Fibroblast of the conjunctiva (primary cell): ENCODE measurements at places on chromosomes 5 and 9.

GRCh38 chr5:179238628-179238970, 106.7 kb downstream of the ADAMTS2 start:
- no peak for DNase-seq

DNA sequence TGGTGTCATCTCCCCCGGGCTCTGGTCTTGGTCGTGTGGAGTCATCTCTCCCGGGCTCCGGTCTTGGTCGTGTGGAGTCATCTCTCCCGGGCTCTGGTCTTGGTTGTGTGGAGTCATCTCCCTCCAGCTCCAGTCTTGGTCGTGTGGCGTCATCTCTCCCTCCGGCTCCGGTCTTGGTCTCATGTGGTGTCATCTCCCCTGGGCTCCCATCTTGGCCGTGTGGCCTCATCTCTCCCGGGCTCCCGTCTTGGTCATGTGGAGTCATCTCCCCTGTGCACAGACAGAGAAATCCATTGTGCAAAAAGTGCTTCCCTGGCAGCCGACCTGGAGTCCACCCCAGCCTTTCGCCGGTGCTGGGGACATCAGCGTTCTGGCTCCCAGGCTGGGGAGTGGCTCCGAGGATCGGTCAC, 91.1 kb upstream of the CACNA1B start:
- DNase-seq: no peak

GRCh38 chr5:92401492-92401891, 1018.4 kb upstream of the ARRDC3 start:
- peak; percentile 27 for DNase-seq

DNA sequence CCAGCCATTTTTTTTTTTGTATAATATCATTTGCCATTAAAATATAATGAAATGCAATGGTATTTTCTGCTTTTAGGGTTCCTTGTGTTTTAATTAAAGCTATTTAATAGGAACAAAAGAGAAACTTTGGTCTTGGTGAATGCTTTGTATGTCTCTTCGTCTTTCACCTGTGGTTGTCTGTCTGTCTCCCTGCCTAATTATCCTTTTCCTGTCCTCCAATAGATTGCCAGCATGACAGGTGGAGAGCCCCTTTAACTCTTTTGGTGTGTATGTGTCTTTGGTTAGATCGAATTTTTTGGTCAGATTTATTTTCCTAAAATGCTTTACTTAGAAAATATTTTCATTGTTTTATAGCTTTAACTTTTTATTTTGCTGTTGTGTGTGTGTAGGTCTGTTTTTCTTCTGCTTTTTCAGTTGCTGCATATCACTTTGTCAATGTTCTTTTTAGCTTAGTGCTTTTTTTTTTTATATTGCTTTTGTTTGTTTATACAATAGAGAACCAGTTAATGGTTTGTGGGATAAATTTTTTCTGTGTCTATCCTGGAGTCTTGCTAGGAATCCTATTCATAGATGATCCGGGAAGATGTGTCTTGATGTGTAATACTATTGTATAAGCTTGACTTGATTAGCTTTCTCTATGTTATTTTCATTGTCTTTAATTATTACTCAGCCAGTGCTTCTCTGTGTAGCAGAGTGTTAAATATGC, 8.6 kb downstream of the CHMP5 start:
- no peak for DNase-seq

- peak; percentile 42 for DNase-seq
These were observed 278.6 kb downstream of the SPOCK1 start for GRCh38 chr5:137220523-137220927.

GRCh38 chr5:141623186-141623585, 4.4 kb upstream of the DIAPH1 start:
- DNase-seq: no peak

DNA sequence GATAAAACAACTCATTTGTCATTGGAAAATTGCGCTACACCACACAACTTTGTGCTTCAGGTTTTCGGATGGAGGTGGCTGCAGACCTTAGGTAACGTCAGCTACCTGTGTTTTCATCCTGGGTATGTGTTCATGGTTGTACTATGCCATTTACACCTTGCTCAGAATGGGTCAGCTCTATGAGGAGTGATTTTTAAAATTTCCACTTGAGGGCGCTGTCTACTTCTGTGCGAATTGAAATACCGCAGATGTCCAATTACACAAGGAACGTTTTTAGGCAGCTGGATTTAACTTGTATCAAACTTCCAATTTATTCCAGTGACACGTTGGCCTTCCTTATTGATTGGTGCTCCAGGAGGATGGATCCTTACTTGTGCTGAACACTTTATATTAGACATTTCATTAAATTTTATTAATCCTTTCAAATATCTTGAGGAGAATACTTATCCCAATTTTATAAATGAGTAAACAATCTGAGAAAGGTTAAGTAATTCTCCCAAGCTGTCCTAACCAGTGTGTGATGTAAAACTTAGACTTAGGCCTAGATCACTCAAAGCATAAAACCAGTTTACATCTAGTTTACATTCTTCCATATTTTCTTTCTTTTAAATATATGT, 23.4 kb downstream of the DMRTA1 start:
- DNase-seq: no peak

- peak; percentile 73 for DNase-seq
These were observed 12.5 kb downstream of the STC2 start for GRCh38 chr5:173315495-173316338.

- DNase-seq: no peak
These were observed 17.5 kb downstream of the ANKRD33B start for GRCh38 chr5:10581424-10581748.
